ENCODE measurements at places on chromosomes 5 and 9.

DNA sequence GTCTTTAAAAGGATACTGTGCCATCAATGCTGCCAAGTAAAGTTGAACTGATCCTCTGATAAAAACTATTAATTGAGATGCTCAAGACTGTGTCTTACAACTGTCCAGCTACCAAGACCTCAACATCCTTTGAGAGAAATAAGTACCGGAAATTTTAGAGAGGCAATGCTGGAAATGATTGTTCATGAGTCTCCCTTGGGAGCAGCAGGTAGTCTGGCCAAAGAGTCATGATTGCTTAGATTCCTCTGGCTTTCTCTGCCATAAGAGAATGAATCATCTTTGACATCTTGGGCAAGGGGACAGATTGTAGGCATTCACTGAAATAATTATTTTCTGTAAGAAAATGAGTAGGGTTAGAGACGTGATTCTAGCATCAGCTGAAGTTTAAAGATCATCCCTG, 466.6 kb upstream of the DAB2 start:
- peak; percentile 5 for DNase-seq

- no peak for DNase-seq
Measured at GRCh38 chr5:65426656-65427055, 55.1 kb downstream of the ADAMTS6 start.

DNA sequence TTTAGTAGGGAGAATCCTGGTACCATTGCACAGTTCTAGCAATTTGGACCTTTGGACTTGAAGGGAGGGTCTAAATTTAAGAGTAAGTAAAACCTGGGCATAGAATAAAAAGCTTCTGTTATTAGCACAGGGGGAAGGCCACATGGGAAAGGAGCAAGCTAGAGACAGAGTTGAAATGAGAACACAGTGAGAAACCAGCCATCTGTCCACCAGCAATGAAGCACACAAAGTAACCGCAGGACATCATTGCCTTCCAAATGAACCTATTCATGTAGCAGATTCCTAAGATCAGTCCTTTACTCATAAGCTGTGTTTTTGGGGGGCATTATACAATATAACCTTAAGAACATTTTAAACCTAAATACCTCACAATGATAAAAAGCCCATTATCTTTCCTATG, 407.4 kb downstream of the HCN1 start:
- no peak for DNase-seq

- DNase-seq: peak; percentile 43
Measured at GRCh38 chr5:23139338-23140171, 286.4 kb upstream of the CDH12 start.

GRCh38 chr9:4742246-4742645, 1.2 kb upstream of the AK3 start:
- peak; percentile 48 for DNase-seq

GRCh38 chr5:26942481-26942880, 95.9 kb downstream of the CDH9 start:
- peak; percentile 95 for DNase-seq

- no peak for DNase-seq
Measured at GRCh38 chr5:41776435-41776834, 93.8 kb downstream of the OXCT1 start.

DNA sequence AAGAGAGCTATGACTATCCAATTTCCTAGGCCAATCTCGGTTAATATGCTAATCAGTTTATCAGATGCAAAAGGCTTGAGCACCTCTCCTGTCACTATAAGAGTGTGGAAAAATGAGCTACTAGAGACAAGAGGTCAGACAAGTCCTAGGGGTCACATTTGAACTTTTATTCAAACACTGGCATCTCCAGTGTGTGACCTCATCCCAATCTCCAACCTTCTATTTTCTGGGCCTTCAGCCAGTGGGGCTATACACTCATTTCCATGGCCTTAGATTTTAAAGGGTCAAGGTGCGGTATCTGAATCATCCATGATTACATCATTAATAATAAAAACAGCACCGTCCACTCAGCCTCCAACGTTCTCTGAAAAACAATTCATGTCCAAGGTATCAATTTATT, 139.6 kb upstream of the LRRTM2 start:
- DNase-seq: peak; percentile 80

DNA sequence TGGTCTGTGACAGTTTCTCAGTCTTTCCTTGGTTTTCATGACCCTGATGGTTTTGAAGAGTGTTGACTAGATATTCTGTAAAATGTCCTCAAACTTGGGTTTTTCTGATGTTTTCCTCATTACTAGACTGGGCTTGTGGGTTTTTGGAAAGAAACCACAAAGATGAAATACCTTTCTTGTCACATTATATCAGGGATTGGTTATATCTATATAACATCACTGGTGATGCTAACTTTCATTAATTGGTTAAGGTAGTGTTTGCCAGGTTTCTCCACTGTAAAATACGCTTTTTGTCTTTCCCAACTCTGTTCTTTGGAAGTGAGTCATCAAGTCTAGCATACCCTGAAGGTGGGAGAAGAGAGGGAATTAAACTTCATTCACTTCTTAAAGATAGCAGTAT, 3.3 kb upstream of the IL31RA start:
- peak; percentile 43 for DNase-seq

DNA sequence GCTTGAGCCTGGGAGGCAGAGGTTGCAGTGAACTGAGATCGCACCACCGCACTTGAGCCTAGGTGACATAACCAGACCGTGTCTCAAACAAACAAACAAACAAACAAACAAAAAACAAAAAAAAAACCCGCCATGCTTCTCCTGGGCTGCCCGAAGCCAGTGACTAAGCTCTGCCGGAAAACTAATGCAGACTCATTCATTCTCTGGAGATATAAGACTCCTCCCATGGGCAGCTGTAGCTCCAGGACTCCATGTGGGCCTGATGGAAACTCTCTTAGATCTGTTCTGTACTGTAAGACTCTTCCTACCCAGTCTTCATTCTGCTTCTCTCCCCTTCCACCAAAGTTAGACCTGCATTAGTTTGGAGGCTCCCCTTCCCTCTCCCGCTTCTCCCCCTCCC, 11.1 kb downstream of the GLDC start:
- DNase-seq: no peak

DNA sequence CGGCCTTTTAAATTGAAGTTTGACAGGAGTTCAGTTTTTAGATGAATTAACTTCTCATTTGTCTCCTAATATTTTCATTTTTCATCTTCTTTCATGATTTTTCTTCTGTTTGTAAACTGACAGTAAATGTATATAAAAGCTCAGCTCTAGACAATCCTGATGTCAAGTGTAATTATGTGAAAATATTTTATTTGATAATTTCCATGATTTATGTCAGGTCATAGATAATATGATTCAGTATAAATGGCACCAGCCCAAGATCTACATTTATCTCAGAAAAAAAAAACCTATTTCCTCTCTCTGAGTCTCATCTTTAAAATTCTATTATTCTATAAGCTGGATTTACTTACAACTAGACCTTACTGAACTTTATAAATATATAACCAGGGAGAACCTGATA, 115.7 kb downstream of the MUSK start:
- no peak for DNase-seq

DNA sequence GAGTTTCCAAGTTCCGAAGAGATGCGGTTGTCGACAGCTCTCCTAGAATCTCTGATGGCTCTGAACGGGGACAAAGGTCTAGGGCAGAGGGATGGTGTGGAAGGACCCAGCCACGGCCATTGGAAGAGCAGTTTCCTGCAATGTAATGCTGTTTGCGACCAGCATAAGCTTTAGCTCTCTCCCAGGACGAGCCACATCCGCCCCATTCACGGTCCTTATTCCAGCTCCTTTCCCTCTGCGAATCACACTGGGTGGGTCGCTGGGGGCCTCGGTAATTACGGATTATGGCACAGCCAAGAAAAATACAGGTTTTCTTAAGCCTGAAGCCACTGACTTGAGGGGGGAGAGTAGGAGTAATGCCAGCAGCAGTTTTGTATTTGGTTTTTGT, 22.7 kb downstream of the ANXA2R start:
- peak; percentile 33 for DNase-seq

DNA sequence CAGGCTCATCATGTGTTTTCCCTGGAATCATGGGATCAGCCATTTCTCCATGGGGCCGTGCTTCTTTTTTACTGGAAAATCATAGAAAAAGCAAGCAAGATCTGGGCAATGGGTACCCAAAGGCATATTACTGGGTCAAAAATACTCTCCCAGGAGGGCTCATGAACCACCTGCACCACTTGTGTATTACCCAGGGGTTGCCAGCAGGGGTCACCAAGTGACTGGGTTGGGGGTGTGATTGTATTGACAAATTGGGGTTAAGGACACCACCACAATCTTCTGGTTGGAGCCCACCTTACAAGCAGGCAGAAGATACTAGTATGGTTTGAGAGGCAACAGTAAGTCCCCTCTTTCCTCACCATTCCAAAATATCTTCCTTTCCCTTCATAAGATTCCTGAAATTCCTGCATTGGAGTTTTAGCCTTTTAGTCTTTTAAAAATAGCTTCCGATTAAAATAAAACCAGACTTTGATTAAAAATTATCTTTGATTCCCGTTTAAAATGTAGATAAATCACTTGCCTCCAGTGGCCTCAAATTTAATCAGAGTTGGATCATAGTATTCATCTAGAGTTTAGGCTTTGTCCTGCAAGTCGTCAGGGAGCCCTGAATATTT, 603.3 kb downstream of the KIF4B start:
- peak; percentile 37 for DNase-seq

- no peak for DNase-seq
Measured at GRCh38 chr9:17653947-17654465, 75.1 kb downstream of the SH3GL2 start.

All from epithelial cell of esophagus (primary cell).